Cardiac fibroblast (primary cell): ENCODE measurements at places on chromosomes 3 and 15.
A peak's percentile ranks its signal among the peaks of the same experiment; 100 is the strongest.

DNA sequence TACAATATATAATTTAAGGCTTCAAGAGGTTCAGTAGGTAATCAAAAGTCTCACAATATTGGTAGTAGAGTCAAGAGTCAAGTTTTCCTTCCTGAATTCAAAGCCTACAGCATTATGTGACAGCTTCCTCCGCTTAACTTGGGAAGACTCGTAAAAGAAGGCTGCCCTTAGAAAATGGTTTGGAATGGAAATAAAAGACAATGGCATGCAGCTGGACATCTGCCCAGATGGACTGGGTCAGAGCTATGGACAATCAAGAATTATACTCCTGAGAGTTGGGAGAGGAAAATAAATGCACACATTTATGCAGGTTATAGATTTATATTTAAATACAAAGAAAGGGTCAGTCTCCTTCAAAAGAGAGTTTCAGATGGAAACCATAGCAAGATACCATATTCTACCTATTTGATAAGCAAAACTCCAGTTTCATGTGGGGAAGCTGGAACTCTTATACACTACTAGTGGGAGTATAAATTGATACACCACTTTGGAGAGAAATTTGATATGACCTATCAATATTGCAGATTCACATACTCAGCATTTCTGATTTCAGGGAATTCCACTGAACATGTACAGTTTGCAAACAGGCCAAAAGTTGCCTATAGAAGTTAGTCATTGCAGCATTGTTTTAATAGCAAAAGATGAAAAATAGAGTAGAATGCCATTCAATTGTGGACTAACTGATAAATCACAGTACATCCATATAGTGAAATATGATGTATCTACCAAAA lies 6.1 kb downstream of the CRYBG3 start:
- peak; percentile 27 for DNase-seq

- no peak for DNase-seq
Measured at GRCh38 chr3:154656486-154656885, 226.5 kb upstream of the GPR149 start.

GRCh38 chr15:68769702-68770101 lies 51.0 kb downstream of the ANP32A start:
- DNase-seq: no peak

GRCh38 chr15:50210462-50211157 lies 28.6 kb downstream of the SLC27A2 start:
- DNase-seq: no peak

GRCh38 chr3:55483196-55484095 lies 3.7 kb downstream of the WNT5A start:
- no peak for DNase-seq

DNA sequence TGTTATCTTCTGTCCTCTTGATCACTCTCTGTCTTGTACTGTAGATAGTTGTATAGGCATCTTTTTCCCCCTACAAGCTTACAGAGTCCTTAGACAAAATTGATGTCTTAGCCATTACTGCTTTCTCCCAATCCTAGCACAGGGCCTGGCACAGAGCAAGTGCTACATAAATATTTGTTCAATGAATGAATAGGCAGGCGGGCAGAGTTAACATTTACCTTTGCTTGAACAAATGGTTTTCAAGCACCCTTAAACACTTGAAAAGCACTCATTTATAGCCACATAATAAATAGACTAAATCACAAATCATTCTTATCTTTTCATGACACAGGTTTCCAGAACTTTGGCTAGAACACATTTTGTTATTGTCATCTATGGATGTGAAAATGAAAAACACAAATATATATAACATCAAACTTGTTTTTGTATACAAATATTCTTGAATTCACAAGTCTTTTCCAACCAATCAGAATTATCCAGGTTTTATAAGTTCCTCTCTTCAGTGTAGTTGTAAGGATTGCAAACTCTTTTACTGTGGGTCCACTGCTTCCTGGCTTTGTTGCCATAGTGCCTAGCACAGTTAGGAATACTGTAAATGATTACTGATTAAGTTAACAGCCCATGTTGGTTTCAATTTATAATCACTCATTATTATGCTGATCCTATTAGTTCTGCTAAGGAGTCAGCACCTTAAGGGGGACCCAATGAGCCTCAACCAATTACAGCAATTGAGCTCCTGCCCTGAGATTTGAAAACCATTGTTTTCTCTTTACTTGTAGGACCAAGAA lies 61.9 kb downstream of the ISL2 start:
- no peak for DNase-seq

- DNase-seq: no peak
Measured at GRCh38 chr3:183073839-183074238, 25.5 kb downstream of the MCCC1 start.

GRCh38 chr15:43287254-43287653 lies 20.5 kb upstream of the TGM5 start:
- no peak for DNase-seq

DNA sequence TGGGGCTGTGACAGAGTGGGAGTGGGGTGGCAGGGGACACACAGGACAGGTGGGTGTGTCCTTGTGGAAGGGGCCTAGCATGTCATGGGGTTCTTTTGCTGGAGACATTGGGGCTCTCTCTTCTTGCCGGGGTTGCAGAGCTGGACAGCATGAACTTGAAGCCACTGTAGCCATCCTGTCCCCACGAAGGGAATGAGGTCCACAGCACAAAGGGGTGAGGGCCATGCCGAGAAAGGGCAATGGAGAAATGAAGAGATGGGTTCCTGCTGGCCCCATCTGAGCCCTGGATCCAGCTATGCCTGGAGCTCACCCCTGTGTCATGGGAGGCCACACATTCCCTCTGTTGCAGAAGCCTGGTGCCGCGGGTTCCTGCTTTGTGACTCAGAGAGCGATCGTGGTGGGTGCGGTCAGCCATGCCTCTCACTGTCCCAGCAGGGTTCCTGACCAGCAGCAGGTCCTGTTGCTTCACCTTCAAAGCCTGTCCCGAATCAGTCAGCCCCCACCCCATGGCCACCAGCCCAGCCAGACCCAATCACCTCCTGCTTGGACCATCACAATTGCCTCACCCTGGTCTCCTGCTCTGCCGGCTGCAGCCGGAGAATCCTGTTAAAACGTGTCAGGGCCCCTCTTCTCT lies 50.0 kb downstream of the DNAJB8 start:
- DNase-seq: peak; percentile 44

- DNase-seq: peak; percentile 26
Measured at GRCh38 chr3:59056706-59057105, 6.9 kb upstream of the CFAP20DC start.

GRCh38 chr15:53569751-53570480 lies 189.5 kb downstream of the WDR72 start:
- no peak for DNase-seq

DNA sequence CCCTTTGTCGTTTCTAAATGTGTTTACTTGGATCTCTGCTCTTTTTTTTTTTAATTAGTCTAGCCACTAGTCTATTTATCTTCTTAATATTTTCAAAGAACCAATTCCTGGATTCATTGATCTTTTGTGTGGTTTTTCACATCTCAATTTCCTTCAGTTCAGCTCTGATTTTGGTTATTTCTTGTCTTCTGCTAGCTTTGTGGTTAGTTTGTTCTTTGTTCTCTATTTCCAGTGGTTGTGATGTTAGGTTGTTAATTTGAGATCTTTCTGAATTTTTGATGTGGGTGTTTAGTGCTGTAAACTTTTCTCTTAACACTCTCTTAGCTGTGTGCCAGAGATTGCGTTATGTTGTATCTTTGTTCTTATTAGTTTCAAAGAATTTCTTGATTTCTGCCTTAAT lies 446.1 kb downstream of the CNTN4 start:
- DNase-seq: no peak

- DNase-seq: no peak
Measured at GRCh38 chr3:150975086-150975991, 2.8 kb upstream of the CLRN1 start.

- DNase-seq: peak; percentile 52
Measured at GRCh38 chr3:50519471-50520089, 16.1 kb upstream of the CACNA2D2 start.
